NCI-H1417 (cell line): ENCODE measurements at places on chromosomes 2 and 18.

DNA sequence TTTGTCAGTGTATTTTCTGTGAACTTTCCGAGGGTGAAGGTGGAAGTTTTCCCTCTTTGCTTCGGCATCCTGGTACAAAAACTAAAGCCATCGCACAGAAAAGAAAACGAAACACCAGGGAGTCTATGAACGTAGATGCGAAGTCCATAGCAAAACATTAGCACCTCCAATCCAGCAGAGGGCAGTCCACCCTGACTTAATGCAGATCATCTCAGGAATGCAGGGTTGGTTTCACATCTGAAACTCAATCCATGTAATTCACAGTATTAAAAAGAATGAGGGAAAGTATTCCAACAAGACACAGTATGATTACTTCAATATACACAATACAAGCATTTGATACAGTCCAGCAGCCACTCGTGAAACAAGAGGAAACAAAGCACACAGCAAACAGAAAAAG lies 70.8 kb downstream of the RTP5 start:
- DNase-seq = no peak

DNA sequence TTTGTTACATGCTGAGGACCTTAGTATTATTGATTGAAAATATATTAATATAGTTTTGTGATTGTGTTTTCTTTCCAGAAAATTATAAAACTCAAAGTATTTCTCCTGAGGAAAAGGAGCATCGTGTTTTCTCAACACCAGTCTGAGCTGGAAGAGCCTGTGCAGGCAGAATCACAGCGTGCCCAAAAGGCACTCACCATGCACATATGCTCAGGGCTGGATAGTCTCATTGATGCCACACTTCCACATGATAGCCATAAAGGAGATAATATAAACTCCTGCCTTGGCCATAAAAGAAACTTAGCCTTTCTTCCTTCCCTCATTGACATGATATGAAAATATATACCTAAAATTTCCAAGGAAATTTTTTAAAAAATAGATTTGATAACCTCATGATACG lies 4.0 kb downstream of the PDE1A start:
- no peak for DNase-seq

- peak; percentile 61 for DNase-seq
Observed at GRCh38 chr2:155830351-155830750, 502.2 kb downstream of the NR4A2 start.

GRCh38 chr18:35030277-35030989 lies 10.8 kb upstream of the MAPRE2 start:
- no peak for DNase-seq

DNA sequence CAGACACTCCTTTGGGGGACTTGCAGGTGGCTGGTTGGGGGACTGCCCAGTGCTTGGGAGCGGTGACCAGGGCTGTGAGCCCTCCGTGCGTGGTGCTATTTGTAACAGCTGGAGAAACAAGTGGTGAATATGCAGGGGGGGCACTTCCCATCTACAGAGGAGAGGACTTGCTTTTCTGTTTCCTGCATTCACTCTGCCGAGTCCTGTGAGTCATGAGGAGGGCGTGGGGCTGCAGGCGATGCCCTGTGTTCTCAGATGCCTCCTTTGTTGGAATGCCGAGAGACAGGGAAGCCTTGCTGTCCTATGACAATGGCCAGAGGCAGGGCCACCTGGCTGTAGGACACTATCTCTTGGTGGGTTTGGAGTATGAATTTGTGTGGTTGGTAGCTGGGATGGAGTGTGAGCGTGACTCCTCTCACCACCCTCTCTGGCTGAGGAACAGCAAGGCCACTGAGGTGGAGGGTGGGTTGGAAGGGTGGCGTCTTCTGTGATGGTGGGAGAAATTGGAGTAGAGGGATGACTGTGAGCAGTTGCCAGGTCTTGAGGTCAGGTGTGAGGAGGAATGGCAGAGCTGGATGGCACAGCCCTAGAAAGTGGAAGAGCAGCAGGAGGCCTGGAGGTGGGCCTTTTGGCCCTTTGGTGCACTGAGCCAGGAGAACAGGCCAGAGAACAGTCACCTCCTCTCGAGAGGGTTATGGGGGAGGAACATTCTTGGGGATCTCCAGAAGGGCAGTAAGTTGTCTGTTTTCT lies 24.3 kb downstream of the FHOD3 start:
- no peak for DNase-seq

GRCh38 chr18:58355243-58355642 lies 273.6 kb downstream of the ALPK2 start:
- DNase-seq = no peak

- no peak for DNase-seq
Observed at GRCh38 chr2:68293755-68294154, 26.0 kb downstream of the CNRIP1 start.

- peak; percentile 64 for DNase-seq
Observed at GRCh38 chr18:48997985-48998831, 47.4 kb upstream of the SMAD7 start.

GRCh38 chr2:191274413-191274815 lies 29.2 kb downstream of the MYO1B start:
- DNase-seq = peak; percentile 45

GRCh38 chr2:8310557-8311455 lies 371.1 kb upstream of the ID2 start:
- DNase-seq = no peak

GRCh38 chr2:37683921-37684780 lies 12.7 kb upstream of the CDC42EP3 start:
- no peak for DNase-seq

DNA sequence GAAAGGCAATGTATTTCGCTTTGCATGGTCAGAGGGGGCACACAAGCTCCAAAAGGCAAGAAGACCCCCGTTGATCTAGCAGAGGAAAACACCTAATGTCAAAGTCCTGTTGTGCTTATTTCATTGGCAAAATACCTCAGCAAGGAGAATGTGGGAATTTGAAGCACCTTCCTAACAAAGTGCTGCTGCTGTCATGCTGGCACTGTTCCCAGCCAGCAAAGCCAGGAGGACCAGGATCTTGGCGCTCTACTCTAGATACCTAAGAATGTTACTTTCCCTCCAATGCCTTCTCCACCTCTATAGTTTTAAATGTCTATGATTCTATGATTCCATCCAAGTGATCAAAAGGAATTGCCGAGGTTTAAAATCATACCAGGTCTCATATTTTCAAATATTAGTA lies 867.9 kb upstream of the POU3F3 start:
- DNase-seq = no peak

GRCh38 chr2:192029089-192029488 lies 165.6 kb downstream of the TMEFF2 start:
- DNase-seq = no peak
